ENCODE measurements at places on chromosomes 12 and 14. TPM values are rescaled to one million over a fixed set of nuclear protein-coding genes. Genes with fewer than 3 reads are reported as not detected.

NTS gene
- not detected for total RNA-seq

TTC6 gene
- 0.14 TPM for total RNA-seq

CCDC38 gene
- total RNA-seq: not detected

SLC35F4 gene
- total RNA-seq: 0.29 TPM

EP400 gene
- total RNA-seq: 21.6 TPM

B4GALNT1 gene
- total RNA-seq: 5.3 TPM

IL23A gene
- not detected for total RNA-seq

DENND5B gene
- 20.3 TPM for total RNA-seq

FOXN4 gene
- total RNA-seq: not detected

PRIMA1 gene
- not detected for total RNA-seq

MYH6 gene
- not detected for total RNA-seq

OR4K5 gene
- total RNA-seq: not detected

PTCSC3 gene
- total RNA-seq: not detected

TMEM121 gene
- total RNA-seq: 3.3 TPM

NUAK1 gene
- total RNA-seq: 43.8 TPM

CLEC4C gene
- total RNA-seq: not detected

SPIC gene
- total RNA-seq: not detected

MMP17 gene
- total RNA-seq: 21.2 TPM
